Activated CD4-positive, alpha-beta T cell treated with anti-CD3 and anti-CD28 coated beads, Interleukin-2, amount 10 ng/mL, durations not matched to agents 7 days and 5 days (primary cell): ENCODE measurements at places on chromosomes 12 and 14.

DNA sequence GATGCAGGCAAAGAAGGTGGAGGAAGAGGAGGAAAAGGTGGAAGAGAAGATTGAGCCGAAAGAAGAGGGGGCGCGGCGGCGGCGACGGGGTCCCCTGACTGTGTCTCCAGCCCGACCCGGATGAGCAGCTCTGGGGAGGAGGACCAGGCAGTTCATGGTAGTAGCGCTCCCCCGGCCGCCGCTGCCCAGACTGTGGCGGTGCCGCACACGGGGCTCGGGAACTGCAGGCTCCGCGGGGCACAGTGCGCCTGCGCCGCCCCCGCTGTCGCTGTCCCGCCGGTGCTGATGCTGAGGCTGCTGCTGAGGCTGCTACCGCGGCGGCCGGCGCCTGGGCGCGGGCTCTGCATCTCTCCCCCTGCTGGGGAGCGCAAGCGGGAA, at the start of gene KCNH5:
KCNH5 (minus strand) TSS at position 225 of the 378 bp plus-strand sequence. CDS start 272 bp downstream, outside the sequence.
- DNase-seq = no peak

DNA sequence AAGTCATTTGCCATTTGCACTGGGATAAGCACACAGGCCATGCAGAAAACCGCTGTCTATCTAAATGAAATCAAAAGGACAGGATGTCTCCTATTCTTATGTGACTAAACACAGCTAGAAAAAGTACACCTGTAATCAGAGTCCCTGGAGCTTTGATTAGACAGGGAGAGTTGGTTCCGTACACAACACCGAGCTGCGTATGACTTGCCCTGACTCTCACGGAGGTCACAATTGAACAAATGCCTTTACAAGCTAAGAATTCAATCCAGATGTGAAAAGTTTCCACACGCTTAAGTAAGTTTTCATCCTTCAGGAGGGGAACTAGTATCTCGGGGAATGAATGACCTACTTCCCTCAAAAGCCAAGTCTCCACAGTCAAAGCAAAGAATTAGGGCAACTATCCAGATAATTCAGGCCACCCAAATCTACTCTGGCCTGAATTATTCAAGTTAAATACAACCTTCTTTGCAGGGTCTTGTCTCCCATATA, 67.5 kb downstream of the RTN1 start:
- no peak for DNase-seq

GRCh38 chr12:53219292-53219955, 12.4 kb upstream of the ITGB7 start:
- peak; percentile 65 for DNase-seq

GRCh38 chr14:28381656-28382055, 384.9 kb upstream of the FOXG1 start:
- no peak for DNase-seq

DNA sequence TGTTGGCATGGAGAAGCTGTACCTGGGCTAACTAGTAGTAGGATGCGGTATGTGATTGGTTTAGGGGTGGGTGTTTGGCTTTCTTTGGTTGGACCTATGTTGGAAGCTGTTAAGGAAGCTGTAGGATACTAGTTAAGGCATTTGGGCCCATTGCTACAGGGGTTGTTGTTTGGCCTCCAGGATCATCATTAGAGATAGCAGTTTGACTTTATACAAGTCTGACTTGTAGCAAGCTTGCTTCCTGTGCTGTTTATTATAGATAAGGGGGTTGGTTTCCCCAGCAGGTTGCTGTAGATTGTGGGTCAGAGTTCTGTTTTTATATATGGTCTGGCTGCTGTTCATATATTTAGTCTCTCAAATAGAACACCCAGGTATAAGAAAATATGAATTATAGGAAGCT, 1.4 kb upstream of the PRIM1 start:
- no peak for DNase-seq

GRCh38 chr12:50219544-50219943, 52.4 kb upstream of the CERS5 start:
- DNase-seq = no peak
